ENCODE measurements at places on chromosomes 11 and 22. TPM values are rescaled to one million over a fixed set of nuclear protein-coding genes. Genes with fewer than 3 reads are reported as not detected.

Gene SLN
- total RNA-seq = 2.8 TPM

Gene UPK3A
- total RNA-seq = not detected

Gene SEPTIN3
- total RNA-seq = 1.2 TPM

Gene DDX25
- total RNA-seq = not detected

Gene CARD18
- not detected for total RNA-seq

Gene PTDSS2
- 45.6 TPM for total RNA-seq

Gene APOA1
- 0.12 TPM for total RNA-seq

Gene ACR
- not detected for total RNA-seq

Gene SUSD2
- 84.1 TPM for total RNA-seq
